ENCODE measurements at places on chromosomes 3 and 15.

DNA sequence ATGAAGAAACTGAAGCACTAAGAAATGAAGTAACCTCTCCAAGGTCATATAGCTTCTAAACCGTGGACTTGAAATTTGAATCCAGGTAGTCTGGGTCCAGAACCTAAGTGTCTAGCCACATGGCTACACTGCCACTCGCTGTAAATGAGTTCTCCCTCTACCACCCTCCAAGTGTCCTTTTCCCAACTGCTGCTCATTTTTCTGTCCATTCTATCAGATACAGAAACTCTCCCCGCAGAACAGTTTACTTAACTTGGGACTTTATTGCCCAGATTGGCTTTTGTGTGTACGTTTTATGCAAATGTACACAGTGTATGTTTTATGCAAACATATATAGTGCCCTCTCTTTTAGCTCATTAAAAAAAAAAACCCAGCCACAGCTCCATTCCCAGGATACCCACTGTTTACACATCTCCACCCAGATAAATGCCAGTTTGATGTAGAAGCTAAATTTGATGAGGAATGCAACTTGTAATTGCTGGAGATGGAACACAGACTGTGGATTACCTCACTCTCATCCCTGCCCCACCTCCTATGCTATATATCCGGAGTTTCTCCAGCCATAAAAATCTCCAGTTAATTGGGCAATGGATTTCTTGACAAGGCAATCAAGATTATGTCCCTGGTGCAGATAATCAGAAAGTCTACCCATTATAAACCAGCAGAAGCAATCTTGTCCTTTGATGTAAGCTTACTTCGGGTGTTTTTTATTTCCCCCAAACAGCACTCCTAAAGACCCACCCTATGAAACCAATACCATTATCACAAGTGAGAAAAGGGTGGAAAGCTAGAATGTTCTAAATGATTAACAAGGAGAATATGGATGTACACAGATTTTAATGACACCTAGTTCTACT is 42.0 kb downstream of the THBS1 start:
- DNase-seq: no peak

- DNase-seq: no peak
Measured at GRCh38 chr3:30457726-30458125, 148.7 kb upstream of the TGFBR2 start.

- no peak for DNase-seq
Measured at GRCh38 chr3:187039100-187039722, 100.1 kb downstream of the RPL39L start.

GRCh38 chr15:72706266-72706665 is 20.3 kb downstream of the BBS4 start:
- DNase-seq: no peak

DNA sequence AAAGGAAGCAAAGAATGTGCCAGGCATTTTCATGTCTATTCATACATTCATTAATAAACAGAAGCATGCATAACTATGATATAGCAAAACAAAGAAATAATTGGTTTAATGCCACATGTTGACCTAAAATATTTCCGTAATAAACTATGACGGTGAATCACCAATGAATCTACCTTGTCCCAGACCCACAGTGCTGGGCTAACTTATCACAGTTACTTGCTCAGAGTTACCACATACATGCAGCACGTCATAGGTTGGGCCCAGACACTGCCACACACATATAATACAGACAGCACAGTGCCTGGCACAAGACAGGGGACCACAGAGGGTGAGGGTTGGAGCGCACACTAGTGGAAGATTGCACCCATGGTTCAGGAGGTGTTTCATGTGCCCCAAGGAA is 86.9 kb downstream of the ATP1B3 start:
- DNase-seq: no peak

GRCh38 chr3:10744098-10744465 is 71.9 kb upstream of the SLC6A11 start:
- no peak for DNase-seq

DNA sequence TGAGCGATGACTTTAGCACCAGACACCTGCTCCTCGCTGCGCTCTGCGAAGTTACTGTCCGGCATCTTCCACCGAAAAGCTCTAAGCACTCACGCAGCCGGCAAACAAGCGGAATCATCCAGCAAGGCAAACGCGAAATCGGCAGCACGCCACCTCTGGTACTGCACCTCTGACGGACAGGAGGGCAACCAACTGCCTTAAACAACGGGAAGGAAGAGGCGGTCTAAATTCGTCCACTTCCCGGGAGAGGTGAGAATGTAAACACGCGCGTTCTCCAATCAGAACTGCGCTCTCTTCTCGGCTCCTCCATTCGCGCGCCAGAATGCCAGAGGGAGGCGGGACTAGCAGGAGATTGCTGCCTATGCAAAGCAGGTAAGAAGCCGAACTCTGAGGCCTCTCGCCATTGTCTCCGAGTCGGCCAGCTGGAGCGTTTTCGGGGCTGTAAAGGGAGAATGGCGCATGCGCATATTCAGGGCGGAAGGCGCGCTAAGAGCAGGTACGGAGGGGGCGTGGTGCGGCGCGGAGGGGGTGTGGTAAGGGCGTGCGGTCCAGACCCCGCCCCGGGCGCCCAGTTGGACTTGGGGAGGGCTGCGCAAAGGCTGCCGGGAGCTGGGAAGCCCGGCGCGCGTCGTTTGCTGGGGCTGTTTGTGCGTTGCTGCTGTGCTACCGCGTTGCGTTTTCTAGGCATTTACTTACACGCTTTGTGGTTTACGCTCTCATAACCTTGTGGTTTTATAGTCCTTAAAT is at the start of the genes BTD and HACL1:
Gene BTD (plus strand): TSS at position 347 of the 747 bp plus-strand sequence. CDS start 33,695 bp downstream, outside the sequence.
Gene HACL1 (minus strand): TSS at position 171 of the 747 bp plus-strand sequence. CDS start 106 bp downstream, at position 65.
- DNase-seq: peak; percentile 99

GRCh38 chr3:187798531-187799530 is 53.6 kb upstream of the BCL6 start:
- DNase-seq: peak; percentile 61

DNA sequence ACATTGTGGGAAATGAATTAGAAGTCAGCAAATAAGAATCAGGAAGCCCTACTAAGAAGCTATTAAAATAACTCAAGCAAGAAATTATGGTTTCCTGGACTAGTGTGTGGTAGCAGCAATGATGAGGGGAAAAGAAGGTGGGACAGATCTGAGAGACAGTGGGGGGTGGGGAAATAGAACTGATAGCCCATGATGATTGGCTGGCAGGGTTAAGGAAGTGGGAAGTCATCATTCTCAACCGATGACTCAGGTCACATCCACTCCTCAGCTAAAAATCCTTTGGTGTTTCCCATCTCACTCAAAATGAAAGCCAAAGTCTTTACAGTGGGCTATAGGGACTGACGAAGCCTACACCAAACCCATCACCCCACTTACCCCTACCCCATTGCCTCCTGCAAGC is 153.9 kb upstream of the ARHGEF26 start:
- DNase-seq: no peak

DNA sequence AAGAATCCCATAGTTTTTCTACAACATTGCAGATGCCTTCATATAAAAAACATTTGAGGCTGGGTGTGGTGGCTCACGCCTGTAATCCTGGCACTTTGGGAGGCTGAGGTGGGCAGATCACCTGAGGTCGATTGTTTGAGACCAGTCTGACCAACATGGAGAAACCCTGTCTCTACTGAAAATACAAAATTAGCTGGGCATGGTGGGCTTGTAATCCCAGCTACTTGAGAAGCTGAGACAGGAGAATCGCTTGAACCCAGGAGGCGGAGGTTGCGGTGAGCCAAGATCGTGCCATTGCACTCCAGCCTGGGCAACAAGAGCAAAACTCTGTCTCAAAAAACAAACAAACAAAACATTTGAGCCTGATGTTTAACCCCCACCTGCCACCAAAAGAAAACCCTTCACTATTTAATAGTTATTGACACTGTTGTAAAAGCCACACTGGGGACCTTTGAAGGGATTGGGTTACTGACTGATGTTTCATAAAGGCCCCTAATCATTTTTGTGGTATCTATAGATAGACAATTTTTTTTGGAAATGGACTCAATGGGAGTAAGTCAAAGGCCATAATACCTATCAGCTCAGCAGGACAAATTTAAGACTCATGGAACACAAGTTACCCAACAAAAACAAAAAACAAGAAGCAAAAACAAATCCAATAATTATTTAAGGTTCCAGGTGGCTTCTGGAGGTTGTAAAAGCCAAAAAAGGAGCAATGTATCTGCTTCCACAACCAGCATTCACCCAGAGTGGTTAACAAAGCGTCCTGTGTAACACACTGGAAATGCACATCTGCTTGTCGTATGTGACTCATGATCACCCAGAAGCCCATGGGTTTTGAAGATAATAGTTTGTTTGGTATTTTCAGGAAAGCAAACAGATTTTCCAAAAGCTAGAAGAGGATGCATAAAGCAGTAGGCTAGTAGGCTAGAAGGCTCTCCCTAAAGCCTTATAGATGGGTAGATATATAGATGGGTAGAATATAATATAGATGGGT is 41.2 kb downstream of the CDCP1 start:
- no peak for DNase-seq

GRCh38 chr3:20666091-20666490 is 480.1 kb upstream of the SGO1 start:
- no peak for DNase-seq

GRCh38 chr15:38316311-38316710 is 63.7 kb downstream of the SPRED1 start:
- DNase-seq: no peak

- no peak for DNase-seq
Measured at GRCh38 chr3:129618186-129618820, 11.8 kb upstream of the PLXND1 start.

- DNase-seq: no peak
Measured at GRCh38 chr3:12791430-12791829, 5.0 kb upstream of the CAND2 start.

DNA sequence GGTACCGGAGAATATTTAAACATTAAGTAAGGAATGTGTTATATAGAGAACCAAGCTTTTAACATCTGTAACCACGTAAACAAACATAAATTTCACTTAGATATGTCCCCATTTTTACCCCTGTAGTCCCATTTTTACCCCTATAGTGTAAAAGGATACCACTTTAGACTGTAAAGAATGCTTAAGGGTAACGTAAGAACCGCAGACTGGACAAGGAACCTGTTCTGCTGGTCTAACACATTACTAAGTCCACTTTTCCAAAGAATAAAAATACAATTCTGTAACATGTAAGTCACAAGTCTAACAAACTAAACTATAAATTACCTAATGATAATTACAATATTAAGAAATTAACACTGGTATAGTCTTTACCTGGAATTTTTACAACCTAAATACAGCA is 2.9 kb downstream of the SLC12A6 start:
- no peak for DNase-seq

DNA sequence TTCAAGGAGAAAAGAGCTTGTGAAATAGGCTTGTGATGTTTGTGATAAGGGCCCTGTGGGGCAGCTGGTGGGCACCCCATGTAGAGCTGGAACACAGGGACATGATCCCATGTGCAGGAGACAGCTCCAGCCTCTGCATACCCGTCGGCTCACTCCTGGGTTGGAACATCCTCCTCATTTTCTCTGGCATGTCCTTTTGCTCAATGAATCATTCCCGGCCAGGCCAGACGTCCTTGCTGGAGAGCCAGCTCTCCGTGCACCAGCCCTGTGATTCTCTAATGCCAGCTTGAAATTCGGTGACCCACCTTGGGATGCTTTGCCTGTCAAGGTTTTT is 77.3 kb downstream of the SMAD3 start:
- DNase-seq: no peak

GRCh38 chr3:127152684-127153505 is 40.0 kb upstream of the PRR23E start:
- DNase-seq: no peak

GRCh38 chr3:129690406-129690805 is 83.9 kb upstream of the PLXND1 start:
- DNase-seq: peak; percentile 85

GRCh38 chr15:75452865-75453702 is 1.6 kb upstream of the SIN3A start:
- peak; percentile 51 for DNase-seq

DNA sequence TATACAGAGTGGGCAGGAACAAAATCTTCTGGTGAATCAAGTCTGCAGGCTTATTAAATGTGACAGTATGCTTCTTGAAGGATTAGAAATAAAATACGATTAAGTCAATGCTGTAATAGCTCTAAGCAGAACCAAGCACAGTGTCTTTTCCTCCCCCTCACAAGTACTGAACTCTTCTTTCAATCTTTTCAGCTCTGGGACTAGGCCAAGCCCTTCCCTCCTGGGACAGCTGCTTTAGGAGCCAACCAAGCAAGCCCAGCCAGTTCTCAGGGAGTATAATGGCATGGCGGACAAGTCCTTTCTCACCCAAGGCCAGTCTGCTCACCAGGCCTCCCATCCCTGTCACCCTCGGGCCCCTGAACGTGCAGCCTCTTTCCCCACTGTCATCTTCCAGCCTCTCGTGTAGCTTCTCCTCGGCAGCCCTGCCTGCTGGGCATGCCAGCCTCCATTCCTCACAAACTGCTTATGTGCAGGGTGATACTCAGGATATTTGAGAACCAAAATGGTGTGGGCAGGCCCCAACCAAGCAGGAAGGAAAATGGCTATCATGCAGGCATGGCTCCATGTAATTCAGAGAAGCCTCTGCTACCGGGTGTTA is 8.4 kb upstream of the PPP1R2 start:
- DNase-seq: no peak

DNA sequence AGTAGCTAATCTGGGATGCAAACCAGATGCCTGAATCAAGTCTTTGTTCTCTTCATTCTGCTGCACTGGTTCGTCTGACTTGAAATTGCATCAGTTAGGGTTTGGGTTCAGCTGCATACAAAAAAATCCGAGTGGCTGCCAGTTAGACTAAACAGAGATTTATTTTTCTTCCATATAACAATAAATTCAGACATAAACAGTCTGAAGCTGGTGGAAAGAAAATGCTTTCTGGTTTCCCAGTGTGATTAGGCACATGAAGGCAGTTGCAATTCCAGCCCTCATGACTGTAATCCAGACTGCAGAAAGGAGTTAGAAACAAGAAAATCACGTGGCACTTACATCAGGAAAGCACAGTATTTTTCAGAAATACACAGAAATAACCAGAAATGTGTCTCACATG is 930.7 kb downstream of the MCTP2 start:
- no peak for DNase-seq

- no peak for DNase-seq
Measured at GRCh38 chr15:90018216-90018831, 17.2 kb downstream of the ZNF710 start.

- DNase-seq: no peak
Measured at GRCh38 chr15:31341071-31341470, 14.4 kb downstream of the KLF13 start.

DNA sequence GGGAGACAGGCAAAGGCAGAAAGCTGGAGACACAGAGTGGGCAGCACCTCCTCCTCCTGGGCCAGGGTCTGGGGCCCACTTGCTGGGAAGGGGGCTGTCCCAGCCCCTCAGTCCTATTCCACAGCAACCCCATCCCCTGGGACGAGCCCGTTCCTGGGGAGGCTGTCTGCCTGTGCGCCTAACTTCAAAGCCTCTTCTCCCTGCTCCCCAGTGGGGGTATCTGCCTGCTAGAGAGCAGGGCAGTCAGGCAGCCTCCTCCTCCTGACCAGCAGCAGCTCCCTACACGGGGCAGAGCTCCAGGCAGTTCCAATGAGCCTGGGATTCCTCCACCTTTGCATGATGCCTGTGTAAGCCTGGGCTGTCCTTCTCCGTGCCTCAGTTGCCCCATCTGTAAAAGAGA is 6.9 kb downstream of the PTH1R start:
- no peak for DNase-seq

- no peak for DNase-seq
Measured at GRCh38 chr15:57370929-57371328, 5.4 kb upstream of the CGNL1 start.
